ENCODE measurements at places on chromosomes 2 and 18.

DNA sequence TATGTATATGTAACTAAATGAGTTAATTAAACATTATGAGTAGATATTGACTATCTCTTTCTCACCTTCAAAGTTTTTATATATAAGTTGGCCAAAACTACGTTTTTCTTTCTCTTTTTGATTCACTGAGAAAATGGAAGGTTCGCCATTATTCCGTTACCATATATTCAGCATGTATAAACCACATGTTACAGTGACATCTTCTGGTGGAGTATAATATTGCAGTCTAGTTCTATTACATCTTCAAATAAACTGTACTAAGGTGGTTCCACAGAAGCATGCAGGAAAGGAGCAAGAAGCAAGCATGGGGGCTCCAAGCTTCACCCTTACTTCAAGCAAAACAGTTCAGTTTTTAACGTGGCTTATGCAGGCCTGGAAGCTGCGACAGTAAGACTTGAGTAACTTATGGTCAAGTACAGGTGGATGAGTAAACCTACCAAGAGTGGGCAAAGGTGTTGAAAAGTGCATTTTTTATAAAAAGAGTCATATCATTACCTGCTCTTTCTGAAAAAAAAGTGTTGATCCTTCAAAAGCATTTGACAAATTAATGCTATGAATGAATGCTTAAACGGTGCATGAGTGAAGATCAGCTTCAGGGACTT, 129.8 kb upstream of the RAB6C start:
- peak; percentile 47 for DNase-seq

GRCh38 chr2:188369365-188369764, 77.7 kb downstream of the GULP1 start:
- peak; percentile 66 for DNase-seq

GRCh38 chr2:105886029-105886454, 141.3 kb downstream of the NCK2 start:
- DNase-seq: no peak

GRCh38 chr18:50275503-50276036, 5.8 kb downstream of the MBD1 start:
- no peak for DNase-seq

- DNase-seq: no peak
Observed at GRCh38 chr18:4441098-4441497, 14.0 kb downstream of the DLGAP1 start.

- DNase-seq: no peak
Observed at GRCh38 chr2:101714118-101714517, 16.6 kb downstream of the MAP4K4 start.

DNA sequence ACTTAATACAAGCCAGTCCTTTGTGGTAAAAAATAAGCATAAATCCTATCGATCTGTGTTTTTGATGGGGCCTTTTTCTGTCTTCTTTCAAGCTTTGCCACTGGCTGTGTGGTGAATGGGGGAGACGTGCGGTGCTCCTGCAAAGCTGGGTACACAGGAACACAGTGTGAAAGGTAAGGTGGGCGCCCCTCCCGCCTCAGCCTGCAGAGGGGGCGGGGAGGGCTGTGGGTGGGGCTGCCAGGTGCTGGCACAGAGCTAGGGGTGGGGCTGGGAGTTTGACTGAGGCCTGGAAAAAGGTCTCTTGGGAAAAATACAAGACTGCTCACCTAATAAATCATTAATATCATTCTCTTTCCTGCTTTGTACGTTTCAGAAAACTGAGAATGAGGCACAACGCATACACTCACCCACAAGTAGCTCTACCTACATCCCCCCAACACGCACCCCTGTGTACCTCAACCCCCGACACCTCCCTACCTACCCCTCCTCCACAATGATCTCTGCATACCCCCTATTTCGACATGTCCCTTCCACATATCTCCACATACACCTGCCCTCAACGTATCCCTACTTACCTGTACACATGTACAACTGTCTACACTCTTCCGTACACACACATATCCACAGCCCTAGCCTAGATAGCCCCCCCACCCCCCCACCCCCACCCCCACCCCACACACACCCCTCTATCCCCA, 129.7 kb upstream of the TTC39C start:
- peak; percentile 97 for DNase-seq

- DNase-seq: no peak
Observed at GRCh38 chr2:205682971-205683501, 735 bp downstream of the NRP2 start.

GRCh38 chr2:41377837-41378236, 670.0 kb upstream of the PKDCC start:
- DNase-seq: no peak

- DNase-seq: no peak
Observed at GRCh38 chr2:227595797-227596196, 2.9 kb upstream of the SCYGR2 start.

GRCh38 chr18:39191931-39192330, 1626.3 kb upstream of the CELF4 start:
- no peak for DNase-seq

- DNase-seq: peak; percentile 66
Observed at GRCh38 chr18:33761363-33761762, 183.3 kb downstream of the ASXL3 start.

- DNase-seq: no peak
Observed at GRCh38 chr2:7618031-7618430, 700.8 kb downstream of the RNF144A start.

DNA sequence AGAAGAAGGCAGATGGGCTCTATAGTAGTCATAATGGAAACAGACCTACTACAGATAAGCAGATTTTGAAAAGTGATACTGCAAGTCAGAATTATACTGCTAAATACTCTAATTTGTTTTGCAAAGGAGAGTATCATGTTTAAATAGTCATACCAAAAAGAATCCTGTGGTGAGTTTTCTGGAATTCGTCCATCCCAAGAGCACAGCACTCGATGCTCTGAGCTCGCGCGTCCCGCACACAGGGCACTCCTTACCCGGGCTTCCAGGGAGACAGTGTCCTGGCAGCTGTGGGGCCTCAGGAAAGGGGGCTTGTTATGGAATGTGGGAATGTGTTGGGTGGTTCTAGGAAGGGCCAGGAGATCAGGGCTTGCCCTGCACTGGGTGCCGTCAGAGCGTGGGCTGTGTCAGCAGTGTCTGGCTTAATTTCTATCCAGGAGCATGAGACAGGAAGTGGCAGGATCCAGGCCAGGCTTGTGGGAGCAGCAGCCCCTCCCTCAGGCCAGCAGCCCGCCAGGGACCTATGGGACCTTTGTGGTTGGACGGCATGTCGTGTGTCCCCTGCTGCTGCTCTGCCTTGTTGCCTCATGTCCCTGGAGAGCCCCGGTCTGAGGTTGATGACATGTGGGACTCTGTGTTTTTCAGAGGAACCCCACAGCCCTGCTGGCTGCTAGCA, 193.2 kb upstream of the TPO start:
- no peak for DNase-seq

GRCh38 chr2:134683561-134684112, 35.2 kb downstream of the TMEM163 start:
- peak; percentile 64 for DNase-seq

DNA sequence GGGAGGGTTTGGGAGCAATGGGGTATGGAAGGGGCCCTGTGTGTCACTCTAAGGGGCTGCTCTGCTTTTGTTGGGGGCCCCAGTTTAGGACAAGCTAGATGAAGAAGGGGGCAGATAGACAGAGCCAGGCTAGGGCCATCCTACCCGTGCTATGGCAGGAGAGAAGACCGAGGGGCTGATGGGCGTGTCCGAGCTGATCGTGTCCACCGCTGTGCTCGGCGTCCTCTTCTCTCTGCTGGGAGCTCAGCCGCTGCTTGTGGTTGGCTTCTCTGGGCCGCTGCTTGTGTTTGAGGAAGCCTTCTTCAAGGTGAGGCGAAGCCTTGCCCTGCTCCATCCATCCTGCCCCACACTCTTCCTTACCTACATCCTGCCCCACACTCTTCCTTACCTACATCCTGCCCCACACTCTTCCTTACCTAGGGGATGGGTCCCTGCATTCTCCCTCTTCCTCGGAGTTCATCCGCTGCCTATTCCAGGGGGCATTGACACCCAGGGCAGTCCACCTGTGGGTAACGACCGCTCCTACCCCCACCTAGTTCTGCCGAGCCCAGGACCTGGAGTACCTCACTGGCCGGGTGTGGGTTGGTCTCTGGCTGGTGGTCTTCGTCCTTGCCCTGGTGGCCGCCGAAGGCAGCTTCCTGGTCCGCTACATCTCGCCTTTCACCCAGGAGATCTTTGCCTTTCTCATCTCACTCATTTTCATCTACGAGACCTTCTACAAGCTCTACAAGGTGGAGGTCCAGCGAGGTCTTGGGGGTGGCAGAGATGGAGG, 8.9 kb downstream of the SLC4A3 start:
- DNase-seq: no peak

DNA sequence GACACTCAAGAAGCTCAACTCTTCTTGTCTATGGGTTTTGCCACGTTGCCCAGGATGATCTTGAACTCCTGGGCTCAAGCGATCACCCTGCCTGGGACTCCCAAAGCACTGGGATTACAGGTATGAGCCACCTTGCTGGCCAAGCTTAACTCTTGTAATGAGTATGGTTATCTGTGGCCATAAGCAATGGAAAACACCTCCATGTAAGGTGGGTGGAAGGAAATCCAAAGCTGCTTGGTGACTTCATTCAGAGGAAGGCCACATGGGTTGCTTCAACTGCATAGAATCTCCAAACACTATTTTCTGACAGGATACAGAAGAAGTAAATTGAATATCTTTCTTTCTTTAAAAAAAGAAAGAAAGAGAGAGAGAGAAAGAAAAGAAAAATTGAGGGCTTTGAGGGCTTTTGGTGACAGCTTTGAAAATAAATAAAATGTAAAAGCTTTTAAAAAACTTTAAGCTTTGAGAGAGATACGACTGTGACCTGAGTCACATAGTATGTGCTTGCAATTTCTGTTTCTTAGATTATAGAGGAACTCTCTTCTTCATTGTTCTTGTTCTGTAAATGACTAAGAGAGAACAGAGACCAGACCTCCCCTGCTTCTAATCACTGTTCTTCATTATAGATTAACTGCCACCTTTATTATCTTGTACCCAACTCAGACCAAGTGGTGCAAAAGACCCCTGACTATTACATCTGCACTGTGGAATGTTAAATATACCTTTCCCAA, 123.1 kb upstream of the NDUFV2 start:
- no peak for DNase-seq

- no peak for DNase-seq
Observed at GRCh38 chr2:46634905-46635304, 155.5 kb downstream of the TMEM247 start.

DNA sequence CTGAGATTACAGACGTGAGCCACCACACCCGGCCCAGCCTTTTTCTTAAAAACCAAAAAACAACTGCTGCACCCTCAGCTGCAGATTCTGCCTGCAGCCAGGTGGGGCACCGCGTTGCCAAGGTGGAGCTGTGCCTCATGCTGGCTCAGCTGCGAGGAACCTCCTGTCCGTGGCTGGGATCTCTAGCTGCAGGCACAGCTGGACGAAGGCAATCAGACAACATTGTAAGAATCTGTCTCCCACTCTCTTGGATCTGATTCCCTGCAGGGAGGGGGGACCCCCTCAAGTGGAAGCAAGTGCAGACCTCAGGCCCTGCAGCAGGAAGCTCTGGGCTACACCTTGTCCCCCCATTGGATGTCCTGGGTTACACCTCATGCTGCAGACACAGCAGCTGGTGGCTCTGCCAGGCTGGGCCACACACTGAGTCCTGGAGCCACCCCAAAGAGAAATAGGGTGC, 24.1 kb downstream of the CIDEA start:
- DNase-seq: peak; percentile 16

GRCh38 chr2:19369341-19369955, 11.0 kb upstream of the OSR1 start:
- DNase-seq: peak; percentile 51

- no peak for DNase-seq
Observed at GRCh38 chr2:70385966-70386595, 84.2 kb upstream of the FAM136A start.

DNA sequence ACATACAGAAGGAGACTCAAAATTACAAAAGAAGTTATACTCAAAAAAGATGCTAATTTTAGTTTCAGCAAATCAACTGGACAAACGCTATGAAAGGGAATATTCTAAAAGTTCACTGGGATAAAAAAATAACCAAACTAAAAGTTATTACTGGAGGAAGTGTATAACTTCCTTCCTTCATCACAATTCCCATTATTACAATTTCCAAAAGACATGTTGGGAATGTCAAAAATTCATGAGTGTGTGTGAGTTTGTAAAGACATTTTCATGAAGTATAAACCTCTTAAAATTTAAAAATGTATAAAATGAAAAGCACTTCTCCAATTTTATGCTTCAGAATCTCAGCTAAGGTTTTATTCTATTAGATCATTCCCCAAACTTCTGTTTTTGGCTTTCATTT, 67.8 kb downstream of the MERTK start:
- DNase-seq: no peak
